T1000 (cell line): ENCODE measurements at places on chromosomes 16 and 17.

- DNase-seq = no peak
Observed at GRCh38 chr17:2995886-2996809, 67.3 kb downstream of the OR1D5 start.

DNA sequence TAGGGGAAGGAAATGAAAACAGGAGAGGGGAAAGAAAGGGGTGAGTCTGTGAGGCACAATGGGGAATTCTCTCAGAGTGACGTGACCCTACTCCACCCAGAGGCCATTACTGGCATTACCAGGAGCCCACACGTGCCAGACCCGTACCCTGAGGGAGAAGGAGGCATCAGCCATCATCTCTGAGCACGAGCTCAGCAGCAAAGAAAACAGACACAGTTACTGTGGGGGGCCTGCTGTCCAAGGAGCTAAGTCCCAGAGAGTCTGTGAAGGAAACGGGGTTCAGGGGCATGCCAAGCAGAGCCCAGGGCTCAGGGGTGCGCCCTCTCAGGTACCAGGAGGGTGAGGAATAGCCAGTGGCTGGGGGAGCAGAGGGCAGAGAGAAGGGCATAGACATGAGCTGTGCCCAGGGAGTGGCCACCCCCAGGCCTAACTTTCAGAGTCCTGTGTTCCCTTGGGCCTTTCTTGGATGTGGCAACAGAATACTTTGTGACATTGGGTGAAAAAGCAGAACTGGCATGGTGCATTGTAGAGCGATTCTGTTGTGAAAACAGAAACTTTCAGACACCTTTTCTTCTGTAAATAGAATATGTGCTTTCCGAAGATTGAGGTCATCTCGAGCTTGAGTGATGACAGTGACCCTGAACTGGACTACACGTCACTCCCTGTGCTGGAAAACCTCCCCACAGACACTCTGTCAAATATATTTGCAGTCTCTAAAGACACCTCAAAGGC is 11.3 kb downstream of the TAF1C start:
- DNase-seq = no peak

- no peak for DNase-seq
Observed at GRCh38 chr16:58236231-58236690, 38.4 kb upstream of the CSNK2A2 start.

- no peak for DNase-seq
Observed at GRCh38 chr16:63581570-63581969, 1540.3 kb downstream of the CDH11 start.

- no peak for DNase-seq
Observed at GRCh38 chr17:62597920-62598319, 29.6 kb upstream of the MRC2 start.

DNA sequence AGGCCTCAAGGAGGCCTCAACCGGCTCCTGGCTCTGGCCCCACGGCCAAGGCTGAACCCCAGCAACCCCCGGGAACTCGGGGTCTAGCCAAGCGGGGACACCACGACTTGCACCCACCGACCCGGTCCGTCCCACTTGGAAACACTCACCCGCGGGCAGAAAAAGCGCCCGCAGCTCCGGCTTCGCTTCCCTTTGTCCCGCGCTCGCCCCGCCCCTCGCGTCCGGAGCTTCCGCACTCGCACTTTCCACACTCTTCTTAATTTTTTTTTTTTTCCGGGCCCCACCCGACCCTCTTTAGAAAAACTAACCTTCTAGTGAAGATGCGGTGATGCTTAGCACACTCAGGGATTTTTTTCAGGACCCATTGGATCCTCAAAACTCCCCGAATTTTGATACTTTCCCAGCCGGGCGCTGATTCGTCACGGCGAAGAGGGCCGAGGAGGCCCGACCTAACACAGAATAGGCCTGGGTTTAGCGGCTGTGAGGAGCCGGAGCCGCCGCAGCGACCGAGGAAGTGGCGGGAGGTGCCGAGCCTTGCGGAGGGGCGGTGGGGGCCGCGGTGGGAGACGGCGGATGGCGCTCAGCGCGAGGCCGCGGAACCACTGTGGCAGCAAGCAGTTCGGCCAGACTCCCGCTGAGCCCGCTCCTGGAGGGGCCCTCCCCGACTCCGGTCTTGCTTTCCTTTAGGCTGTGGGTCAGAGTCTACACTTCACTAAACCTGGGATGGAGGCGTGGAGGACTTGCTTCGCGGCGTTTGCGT is at the start of gene SMARCE1:
TSS of gene SMARCE1 (minus strand) at position 195 of the 760 bp plus-strand sequence. CDS start 2,016 bp downstream, outside the sequence.
- peak; percentile 84 for DNase-seq

DNA sequence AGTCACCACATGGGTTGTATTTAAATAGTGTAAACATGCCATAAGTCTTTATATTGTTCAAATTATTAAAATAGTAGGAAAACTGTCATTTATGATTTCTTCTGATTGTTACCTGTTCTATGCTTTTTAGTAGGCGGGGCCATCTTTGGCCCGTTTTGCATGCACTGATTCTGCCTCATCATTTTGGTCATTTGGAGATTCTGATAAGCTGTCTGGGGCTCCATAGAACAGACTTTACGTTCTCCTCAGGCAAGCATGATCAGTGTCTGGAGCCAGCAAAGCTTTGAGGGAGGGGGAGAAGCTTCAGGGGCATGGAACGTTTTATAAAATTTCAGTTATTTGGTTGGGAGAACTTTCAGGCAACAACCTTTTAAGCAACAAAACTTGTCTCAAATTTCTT is 8.8 kb downstream of the NDEL1 start:
- no peak for DNase-seq

DNA sequence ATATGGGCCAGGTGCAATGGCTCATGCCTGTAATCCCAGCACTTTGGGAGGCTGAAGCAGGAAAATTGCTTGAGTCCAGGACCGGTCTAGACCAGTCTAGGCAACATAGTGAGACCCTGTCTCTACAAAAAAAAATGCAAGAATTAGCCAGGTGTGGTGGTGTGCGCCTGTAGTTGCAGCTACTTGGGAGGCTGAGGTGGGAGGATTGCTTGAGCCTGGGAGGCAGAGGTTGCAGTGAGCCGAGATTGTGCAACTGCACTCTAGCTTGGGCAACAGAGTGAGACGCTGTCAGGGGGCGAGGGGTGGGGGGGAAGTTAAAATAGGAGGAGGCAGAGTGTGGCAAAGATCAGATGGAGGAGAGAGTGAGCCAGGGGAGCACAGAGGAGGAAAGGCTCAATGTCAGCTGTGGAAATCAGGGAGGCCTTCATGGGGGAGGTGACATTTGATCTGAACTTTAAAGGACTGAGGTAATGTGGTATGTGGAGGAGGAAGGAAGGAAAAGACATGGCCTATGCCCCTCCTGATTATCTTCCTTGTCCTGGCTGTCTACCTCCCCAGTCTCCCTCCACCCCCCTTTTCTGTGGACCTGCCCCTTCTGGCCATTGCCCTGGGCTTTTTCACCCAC is 4.7 kb upstream of the GOT2 start:
- DNase-seq = no peak

- no peak for DNase-seq
Observed at GRCh38 chr17:2403044-2403443, 2.2 kb upstream of the MNT start.

- no peak for DNase-seq
Observed at GRCh38 chr17:8976638-8977037, 11.1 kb upstream of the PIK3R5 start.

- DNase-seq = no peak
Observed at GRCh38 chr16:17382949-17383863, 87.6 kb downstream of the XYLT1 start.

DNA sequence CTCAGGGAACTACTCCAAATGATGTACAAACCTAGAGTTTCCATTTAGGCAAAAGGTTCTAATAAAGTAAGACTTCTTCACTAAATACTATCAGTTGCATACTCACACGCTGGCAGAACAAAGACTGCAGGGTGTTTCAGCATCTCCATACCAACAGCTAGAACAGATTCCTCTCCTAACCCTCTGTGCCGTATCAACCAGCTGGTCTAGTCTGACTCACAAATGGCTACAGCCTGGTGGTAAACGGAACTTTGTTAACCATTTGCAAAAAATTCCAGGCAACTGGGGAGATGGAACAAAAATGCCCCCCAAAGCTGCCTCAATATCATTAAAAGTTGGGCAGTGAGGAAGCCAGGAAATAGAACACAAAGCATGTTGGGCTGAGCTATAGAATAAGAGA is 217.1 kb downstream of the GRIN2A start:
- no peak for DNase-seq

- DNase-seq = no peak
Observed at GRCh38 chr17:50221266-50221863, 19.9 kb upstream of the COL1A1 start.

DNA sequence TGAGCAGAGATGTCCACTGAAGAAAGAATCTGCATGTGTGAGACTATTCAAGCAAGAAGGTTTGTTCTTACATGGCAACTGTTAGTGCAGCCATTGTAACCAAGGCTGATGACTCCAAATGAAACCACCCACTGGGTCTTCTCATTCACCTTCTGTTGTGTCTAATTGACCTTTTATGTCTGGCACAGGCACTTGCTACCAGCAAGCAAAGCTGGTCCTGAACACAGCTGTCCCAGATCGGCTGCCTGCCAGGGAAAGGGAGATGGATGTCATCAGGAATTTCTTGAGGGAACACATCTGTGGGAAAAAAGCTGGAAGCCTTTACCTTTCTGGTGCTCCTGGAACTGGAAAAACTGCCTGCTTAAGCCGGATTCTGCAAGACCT is 3.6 kb downstream of the CDC6 start:
- DNase-seq = no peak

GRCh38 chr16:72983728-72984350 is 64.1 kb downstream of the ZFHX3 start:
- no peak for DNase-seq

- DNase-seq = no peak
Observed at GRCh38 chr17:1030684-1031532, 34.0 kb downstream of the TIMM22 start.

GRCh38 chr16:19517424-19518089 is 4.3 kb downstream of the GDE1 start:
- no peak for DNase-seq

- no peak for DNase-seq
Observed at GRCh38 chr17:80774146-80774545, 217.5 kb upstream of the CHMP6 start.

DNA sequence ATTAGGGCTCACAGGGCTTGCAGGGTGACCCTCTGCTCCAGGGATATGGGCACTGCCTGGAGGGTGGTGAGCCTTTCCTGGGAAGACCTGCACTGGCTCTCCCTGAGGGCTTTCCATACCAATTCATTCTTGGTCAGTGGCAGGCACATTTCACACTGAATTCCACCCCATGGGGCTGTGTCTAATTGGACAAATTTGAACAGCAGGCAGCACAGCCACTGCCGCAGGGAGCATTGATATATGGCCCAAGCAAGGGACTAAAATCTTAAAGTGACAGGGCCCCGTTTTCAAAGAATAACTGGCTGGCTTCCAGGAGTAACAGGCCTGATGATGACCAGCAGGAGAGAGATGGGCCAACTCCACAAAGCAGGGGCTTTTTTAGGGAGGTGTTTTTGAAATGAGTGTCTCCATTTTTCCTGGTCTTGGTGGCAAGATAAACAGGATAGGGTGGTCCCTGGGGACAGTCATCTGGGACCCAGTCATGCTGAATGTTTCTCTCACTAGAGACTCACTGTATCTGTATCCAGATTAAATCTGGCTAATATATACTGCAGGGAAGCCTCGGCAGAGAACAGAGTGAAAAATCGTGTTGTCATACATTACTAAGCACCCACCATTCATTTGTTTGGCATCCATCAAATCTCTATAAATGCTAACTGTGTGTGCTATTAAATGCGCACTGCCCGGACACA is 74.1 kb upstream of the TBX2 start:
- DNase-seq = peak; percentile 95

DNA sequence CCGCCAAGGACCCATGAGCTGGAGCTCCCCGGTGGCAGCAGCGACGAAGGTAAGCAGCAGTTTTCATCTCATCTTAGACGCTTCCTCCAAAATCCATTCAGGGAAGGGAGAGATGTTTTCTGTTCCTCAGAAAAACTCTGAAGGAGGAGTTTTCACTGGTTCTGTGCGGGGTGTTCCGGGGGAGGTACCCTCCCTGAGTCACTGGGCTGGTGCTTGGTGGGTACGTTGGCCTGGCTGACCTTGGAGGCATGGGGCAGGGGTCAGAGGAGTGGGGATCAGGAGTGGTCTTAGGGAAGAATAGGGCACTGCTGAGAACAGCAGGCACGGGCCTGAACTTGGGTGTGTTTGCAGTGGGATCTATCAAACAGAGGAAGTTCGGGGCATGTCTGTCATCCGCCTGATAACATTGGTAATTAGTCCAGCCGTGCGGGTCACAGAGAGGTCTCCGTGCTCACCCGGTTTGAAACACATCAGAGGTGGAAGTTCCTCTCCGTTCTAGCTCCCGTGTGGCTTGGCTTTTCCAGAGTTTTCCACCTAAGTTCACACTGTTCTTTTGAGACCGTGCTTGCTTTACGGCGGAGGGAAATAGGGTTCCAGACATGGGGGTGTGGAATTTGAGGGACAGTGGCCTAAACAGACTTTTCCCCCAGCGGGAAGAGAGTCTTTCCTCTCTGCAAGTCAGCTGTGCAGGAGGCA is 59.6 kb upstream of the CIBAR2 start:
- no peak for DNase-seq

- DNase-seq = no peak
Observed at GRCh38 chr17:39921323-39921722, 2.9 kb upstream of the GSDMB start.

DNA sequence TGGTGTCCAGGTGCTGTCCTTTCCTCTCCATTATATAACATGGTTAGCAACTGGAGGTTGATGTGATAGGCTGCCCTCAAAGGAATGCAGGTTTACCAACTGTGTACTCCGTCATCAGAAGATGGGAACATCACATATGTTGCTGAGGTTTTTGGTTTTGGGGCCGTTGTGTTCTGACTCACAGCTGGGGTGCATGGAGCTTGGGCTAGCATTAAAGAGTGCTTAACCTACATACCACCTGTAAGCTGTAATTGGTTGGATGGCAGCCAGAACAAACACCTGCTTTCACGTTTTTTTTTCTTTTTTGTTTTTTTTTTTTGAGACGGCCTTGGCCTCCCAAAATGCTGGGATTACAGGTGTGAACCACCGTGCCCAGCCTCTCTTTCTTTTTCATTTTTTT is 20.9 kb downstream of the TMEM11 start:
- no peak for DNase-seq

DNA sequence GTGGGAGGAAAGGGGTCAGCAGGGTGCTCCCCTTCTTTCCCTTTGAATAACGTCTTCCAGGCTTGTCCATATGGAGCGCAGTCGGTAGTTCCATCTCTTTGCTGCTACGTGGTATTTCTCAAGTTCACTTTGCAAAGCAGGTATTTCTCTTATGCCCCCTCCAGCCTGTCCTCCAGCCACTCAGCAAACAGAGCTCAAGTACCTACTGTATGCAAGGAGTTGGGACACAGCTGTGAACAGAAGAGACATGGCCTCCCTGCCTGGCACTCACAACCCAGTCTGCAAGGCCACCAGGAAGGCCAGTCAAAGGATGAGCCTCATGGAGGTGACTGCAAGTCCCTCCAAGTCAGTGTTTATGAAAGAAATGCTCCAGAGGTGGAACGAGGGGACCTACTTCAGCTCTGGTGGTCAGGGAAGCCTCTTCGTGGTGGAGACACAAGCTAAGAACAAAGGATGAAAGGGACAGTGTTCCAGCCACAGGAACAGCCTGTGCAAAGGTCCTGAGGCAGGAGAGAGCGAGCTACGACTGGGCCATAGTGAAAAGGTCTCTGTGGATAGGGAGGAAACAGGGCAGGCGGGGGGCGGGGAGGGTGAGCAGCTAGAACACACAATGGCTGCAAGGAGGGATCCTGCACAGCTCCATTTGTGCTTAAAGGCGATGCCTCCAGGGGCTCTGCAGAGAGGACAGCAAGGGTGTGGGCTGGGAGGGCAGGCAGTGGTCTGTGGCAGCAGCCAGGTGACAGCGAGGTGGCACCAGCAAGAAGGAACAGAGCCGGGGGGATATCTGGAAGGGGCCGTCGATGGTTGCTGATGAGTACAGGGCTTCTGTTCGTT is 32.6 kb downstream of the PPL start:
- DNase-seq = no peak

GRCh38 chr17:40075201-40075941 is 12.6 kb downstream of the THRA start:
- peak; percentile 42 for DNase-seq
